NCI-H82 (cell line): ENCODE measurements at places on chromosomes 6 and 20.

DNA sequence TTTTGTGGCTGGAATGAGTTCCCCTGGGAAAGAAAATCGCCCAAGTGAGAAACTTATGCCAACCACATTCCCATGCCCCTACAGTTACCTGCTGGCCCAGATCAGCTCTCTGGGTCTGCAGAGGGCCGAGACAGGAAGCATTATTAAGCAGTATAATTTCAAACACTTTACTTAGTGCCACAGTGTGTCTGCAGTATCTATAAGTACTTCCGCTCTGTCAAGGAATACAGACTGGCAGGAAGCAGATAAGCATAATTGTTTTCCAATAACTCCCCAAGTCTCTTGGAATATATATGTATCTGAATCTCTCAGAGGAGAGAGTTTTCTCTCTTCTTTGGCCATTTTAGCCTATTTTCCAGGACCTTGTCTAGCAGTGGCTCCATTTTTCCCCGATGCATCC, 24.9 kb downstream of the SAYSD1 start:
- no peak for DNase-seq

GRCh38 chr20:64025826-64026412, 10.1 kb upstream of the C20orf204 start:
- DNase-seq: no peak

GRCh38 chr20:57957411-57958049, 247.7 kb upstream of the PMEPA1 start:
- no peak for DNase-seq

DNA sequence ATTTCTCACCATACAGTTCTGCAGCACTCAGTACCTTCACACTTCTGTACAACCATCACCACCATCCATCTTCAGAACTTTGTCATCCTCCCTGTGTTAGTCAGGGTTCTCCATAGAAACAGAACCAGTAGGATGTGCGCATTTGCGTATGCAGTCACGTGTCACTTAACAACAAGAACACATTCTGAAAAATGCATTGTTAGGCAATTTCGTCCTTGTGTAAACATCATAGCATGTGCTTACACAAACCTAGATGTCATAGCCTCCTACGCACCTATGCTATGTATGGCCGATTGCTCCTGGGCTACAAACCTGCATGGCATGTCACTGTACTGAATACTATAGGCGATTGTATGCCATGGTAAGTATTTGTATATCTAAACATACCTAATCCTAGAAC, 66.2 kb upstream of the PTPRT start:
- DNase-seq: no peak

GRCh38 chr6:149246691-149247384, 70.7 kb upstream of the TAB2 start:
- no peak for DNase-seq

DNA sequence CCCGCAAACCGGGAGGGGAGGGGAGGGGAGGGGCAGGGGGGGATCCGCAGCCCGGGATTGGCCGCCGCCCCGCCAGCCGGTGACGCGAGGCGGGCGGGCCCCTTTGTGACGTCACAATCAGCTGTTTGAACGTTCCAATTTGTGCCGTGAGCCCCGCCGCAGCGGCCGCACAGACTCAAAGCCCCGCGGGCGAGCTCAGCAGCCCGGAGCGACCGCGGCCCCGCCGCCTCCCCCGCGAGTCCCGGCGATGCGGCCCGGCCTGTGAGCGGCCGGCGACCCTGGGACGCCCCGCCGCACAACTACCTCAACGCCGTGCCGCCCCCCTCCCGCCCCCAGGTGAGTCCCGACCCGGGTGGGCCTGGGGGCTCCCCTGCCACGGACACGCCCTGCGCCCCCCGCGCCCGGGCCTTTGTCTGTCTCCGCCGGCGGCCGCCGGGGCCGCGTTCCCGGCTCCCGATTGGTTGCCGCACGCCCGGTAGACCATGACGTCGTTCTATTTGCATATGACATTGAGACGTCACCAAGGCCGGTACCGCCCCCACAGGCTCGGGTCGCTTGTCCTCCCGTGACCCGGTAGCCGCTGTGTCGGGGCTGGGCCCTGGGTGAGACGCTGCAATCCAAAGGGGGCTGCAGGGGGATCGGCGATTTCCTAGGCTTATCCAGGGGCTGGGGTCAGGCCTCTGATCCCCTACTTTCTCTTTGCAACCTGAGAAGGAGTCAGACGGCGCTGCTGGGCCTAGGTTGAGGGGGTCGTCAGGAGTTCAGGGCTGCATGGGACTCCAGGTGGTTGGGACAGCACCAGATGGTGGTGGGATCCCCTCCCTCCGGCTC, at the start of gene TP53INP2:
TP53INP2 (plus strand) TSS at position 168 of the 831 bp plus-strand sequence. CDS start 4,396 bp downstream, outside the sequence.
- peak; percentile 99 for DNase-seq

GRCh38 chr6:21526974-21527373, 66.6 kb upstream of the SOX4 start:
- no peak for DNase-seq

GRCh38 chr20:51208162-51208561, 185.3 kb upstream of the KCNG1 start:
- DNase-seq: no peak

- no peak for DNase-seq
These were observed 67.2 kb downstream of the PTPN1 start for GRCh38 chr20:50577175-50578018.

- DNase-seq: no peak
These were observed 40.1 kb downstream of the SLX4IP start for GRCh38 chr20:10475225-10475624.

GRCh38 chr6:44522871-44523270, 135.4 kb downstream of the CDC5L start:
- no peak for DNase-seq

GRCh38 chr20:46215913-46216707, 92.2 kb downstream of the CDH22 start:
- DNase-seq: peak; percentile 79

- DNase-seq: peak; percentile 98
These were observed 15.4 kb downstream of the CST7 start for GRCh38 chr20:24964506-24964840.

DNA sequence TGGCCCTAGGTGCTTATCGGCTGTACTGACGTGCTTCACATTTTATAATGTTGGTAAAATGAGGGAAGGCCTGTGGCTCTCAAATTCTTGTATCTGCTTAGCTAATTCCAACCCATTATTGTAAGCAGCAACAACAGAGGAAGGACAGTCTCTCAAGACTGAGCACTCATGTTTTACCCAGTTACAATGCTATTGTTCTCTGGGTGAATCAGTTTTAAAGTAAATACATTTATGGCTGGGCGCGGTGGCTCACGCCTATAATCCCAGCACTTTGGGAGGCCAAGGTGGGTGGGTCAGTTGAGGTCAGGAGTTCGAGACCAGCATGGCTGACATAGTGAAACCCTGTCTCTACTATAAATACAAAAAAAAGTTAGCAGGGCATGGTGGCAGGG, 194.6 kb downstream of the PRKN start:
- no peak for DNase-seq

DNA sequence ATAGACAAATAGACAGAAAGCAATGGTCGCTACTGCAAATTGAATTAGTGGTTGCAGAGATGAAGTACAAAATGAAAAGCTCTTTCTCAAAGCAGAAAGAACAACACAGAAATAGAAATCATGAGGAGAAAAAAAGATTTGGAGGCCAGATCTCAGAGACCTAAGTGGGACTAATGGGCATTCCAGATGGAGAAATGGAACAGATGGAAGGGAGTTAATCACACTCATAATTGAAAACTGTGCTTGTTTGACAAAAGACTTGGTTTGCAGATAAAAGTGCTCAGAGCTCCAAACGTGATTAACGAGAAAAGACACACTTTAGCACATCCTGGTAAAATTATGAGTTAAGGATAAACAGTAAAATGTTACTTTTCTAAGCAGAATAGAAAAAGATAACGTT, 58.1 kb upstream of the SNRPB2 start:
- peak; percentile 72 for DNase-seq

DNA sequence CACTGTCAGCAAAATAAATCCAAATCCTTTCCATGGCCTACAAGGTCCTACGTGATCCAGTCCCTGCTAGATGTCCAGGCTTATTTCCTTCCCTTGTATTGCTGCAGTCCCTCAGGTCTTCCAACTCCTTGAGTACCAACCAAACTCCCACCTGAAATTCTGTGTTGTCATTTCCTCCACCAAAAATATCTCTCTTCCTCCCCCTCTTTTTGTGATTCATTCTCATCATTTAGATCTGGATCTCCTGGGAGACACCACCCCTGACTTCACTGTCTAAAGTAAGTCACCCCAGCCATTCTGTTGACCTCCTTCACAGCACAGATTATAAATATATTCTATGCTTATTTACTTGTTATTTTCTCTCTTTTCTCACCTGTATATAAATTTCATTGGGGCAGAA, 9.0 kb upstream of the LOC128125822 start:
- DNase-seq: no peak

GRCh38 chr6:43277643-43278523, 20.2 kb upstream of the SLC22A7 start:
- DNase-seq: peak; percentile 71

DNA sequence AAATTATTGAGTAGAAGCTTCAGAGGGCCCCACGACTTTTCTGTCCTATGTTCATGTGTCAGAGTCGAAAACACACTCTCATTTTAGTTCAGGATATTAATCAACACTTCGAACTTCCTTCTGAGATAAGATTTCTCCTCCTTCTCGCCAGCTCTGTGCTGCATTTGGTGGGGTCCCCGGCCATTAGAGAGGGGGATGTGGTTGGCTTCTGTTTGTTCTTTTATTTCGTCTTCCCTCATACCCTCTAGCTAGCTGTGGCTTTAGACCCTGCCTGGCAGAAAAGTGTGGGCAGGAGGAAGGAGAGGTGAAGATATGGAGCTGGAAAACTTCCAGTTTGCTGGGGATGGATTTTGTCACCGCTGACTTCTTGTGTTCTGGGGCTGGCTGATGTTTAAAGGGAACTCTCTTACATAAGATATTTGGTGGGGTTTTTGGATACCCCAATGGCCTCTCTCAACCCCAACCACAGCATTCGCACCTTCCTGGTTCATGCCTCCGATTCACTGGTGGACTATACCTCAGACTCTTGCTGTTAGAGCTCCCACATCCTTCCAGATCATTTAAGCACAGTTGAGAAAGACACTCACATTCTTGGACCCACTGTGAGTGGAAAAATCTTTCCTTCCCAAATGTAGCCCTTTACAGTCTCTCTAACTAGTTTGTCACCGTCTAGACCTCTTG, 30.7 kb upstream of the TMX4 start:
- no peak for DNase-seq

- DNase-seq: no peak
These were observed 29.8 kb downstream of the HM13 start for GRCh38 chr20:31543966-31544598.

DNA sequence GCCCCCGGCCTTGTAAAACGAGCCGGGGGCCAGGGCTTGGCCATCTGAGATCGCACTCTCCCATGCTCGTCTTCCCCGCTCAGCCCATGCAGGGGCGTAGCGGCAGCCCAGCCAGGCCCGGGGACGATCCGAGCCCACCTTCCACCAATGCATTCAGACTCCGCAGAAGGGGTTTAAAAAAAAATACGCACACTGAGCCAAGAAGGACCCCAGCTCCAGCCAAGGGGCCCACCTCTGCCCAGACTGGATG, 320 bp downstream of the GSTA4 start:
- DNase-seq: peak; percentile 88

DNA sequence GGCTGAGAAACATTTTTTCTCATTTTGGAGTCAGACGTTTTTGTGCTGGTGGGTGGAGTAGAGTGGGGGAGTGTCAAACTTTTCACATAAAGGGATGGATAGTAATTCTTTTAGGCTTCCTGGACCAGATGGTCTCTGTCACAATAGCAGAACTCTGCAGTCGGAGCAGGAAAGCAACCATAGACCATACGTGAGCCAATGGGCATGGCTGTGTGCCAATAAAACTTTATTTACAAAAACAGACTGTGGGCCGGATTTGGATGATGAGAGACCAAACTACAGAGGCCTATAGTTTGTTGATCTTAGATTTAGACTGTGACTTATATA, 70.8 kb upstream of the SLC22A23 start:
- peak; percentile 87 for DNase-seq
